Right renal cortex interstitium (tissue), 3 donors: ENCODE measurements at places on chromosomes 4 and X. TPM values are rescaled to one million over a fixed set of nuclear protein-coding genes. Genes with fewer than 3 reads are reported as not detected.

GRCh38 chr4:23921447-23921845 lies 31.6 kb upstream of the PPARGC1A start:
- no peak for DNase-seq

DNA sequence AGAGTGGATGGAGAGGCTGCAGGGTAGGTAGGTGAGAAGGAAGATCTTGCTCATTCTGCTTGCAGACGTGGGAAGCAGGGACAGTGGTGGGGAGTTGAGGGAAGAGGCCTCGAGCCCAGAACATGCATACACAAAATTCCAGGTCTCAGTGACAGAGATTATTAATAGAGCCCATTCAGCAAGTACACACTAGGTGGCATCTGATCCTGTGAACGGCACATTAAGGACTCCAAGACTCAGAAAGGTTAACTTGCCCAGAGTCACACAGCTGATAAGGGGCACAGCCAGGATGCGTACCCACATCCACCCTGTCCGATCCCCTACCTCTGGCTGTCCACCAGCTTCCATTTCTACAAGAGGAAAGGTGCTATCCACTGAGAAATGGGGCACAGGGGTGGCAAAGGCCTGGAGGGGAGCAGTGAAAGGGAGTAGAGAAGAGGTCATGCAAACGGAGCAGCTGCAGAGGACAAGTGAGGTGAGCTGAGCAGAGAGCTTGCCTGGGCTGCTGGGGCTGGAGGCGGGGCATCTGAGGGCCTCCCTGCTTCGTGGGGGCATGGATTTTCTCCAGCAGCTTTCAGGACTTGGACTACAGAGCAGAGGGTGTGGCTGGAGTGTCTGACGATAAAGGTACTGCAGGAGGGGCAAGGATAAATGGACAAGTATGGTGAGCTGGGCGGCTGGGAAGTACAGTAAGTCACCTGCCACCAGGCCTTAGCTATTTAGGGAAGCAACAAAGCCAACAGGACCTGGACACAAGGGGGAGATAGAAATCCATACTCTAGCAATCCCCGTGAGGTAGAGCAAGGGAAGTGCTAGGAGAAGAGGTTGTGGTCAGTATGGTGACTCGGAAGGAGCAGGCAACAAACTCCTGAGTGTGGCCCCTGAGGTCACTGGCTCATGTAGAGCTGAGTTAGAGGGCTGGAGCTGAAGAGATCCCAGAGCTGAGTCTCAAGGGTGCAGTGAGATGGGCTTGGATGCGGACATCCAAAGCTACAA lies 11.2 kb downstream of the IDS start:
- no peak for DNase-seq

GRCh38 chrX:19332983-19333382 lies 10.7 kb upstream of the PDHA1 start:
- DNase-seq = no peak

- no peak for DNase-seq
Observed at GRCh38 chrX:47643926-47644325, 6.4 kb downstream of the ELK1 start.

DNA sequence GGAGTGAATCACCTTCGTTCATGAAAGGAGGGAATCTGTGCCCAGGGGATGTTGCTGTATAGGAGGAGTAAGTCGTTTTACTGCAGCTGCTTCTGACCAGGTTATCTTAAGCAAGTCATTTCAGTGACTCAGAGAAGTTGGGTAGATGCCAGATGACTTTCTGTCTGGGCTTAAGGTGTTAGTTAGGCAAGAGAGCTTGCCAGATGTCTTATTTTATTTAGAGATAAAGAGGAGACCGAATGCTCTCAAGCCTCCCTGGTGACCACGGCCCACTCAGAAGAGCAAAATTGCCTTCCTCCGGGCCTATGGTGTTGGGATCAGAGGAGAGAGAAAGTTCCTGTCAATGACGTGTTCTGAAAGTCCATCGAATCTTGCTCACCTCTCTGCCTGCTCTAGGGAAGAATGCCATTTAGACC lies 16.3 kb upstream of the ZNF827 start:
- no peak for DNase-seq

DNA sequence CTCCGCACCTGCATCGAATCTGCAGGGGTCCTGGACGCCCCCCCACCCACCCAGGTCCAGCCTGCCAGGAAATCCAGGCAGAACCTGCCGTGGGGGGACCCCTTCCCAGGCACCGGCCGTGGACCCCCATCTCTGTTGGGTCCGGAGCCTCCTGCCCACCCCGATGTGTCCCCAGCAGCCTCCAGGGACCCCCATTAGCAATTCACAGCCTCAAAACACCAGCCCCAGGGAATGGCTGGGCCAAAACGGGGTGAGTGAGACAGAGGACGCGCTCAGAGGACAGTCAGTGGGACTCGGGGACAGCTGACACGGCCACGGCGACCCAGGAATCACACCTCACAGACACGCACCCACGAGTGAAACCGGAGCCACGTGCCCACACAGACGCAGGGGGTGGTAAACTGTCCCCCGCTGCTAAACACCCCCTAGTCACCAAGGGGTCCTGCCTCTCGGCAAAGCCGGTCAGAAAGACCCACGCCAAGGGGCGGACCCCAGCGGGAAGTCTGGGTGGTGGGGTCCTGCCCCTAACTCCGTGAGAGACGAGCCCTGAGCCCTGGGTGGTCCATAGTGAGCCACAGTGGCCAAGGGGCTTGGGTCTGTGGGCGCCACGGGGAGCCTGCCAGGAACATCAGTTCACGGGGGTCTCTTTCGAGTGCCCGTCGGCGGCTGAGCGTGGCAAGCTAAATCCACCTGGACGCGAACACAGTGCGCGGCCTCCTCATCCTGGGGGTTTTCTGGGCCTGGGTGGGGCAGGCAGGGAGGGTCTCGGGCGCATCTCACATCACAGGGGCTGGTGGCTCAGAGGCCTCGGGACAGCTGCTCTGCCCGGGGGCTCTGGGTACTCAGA lies 126.5 kb upstream of the NKX1-1 start:
- DNase-seq = no peak

DNA sequence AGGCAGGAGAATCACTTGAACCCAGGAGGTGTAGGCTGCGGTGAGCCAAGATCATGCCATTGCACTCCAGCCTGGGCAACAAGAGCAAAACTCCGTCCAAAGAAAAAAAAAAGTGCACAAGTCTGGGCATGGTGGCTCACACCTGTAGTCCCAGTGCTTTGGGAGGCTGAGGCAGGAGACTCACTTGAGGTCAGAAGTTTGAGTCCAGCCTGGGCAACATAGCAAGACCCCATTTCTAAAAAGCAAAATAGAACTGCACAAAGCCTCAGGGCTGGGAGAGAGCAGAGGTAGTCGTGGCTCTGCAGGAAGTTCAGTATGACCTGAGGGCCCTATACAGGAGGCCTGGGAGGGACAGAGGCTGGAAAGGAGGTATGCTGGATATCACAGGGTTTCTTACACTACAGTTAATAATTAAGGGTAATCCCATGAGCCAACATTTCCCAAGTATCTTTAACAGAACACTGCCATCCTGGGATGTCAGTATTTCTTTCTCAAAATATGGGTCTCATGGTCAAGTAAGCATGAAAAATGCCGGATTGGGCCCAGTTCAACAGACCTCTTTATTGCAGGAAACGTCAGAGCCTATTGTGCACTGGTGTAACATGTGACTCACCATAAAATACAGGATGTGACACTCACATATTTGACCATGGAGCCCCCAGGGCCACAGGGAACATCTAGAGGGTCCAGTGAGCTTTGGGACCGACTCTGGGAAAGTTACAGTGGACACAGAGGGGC lies 37.8 kb downstream of the ACSL1 start:
- no peak for DNase-seq

- no peak for DNase-seq
Observed at GRCh38 chrX:12237771-12238170, 99.5 kb downstream of the FRMPD4 start.

DNA sequence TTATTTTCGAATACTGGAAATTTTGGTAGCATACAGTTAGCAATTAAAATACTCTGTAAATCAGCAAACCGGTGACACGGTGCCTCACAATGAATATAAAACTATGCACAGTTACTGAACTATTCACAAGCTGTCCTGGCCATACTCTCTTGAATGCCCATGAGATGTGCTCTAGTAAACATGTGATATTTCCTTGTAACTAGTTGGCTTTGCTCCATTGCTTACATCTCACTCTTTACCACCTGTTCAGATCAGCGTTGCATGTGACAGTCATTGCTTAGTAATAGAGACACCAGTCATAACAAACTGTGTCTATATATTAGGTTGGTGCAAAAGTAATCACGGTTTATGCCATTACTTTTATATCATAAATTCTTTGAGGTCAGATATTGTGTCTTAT lies 897.9 kb upstream of the FTHL17 start:
- no peak for DNase-seq

DNA sequence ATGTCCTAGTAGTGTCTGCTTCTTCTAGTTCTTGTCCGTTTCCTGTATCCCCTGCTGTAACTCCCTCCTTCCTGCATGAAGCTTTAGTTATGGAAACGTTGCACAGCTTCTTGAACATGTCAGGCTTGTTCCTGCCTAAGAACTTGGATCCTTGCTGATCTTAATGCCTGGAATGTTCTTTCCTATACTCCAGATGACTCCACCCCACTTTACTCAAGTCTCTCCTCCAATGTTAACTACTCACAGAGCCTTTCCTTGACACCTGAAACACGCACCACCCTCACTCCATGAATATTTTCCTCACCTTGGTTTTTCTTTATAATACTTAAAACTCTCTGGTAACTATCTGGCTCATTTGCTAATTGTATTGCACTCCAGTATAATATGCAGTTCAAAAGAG lies 19.4 kb downstream of the MAGEC3 start:
- DNase-seq = no peak

GRCh38 chr4:10808591-10808990 lies 124.0 kb upstream of the CLNK start:
- DNase-seq = no peak

DNA sequence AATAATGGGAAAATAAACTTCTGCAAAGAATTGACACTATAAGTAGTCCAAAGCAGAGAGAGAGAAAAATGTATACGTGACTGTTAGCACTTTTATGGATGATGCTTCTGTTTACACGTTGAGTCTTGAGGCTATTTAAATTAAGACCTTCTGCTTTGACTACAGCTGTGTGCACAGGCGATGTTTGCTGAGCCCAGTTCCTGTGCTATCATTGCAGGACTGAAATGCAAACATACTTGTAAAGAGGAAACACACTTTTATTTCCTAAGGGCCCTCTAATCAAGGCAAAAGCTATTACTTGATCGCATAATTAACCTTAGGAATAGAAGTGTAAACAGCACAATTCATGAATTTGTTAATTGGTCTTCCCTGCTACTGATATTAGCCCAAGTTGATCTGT lies 226.9 kb downstream of the FBXW7 start:
- no peak for DNase-seq

DNA sequence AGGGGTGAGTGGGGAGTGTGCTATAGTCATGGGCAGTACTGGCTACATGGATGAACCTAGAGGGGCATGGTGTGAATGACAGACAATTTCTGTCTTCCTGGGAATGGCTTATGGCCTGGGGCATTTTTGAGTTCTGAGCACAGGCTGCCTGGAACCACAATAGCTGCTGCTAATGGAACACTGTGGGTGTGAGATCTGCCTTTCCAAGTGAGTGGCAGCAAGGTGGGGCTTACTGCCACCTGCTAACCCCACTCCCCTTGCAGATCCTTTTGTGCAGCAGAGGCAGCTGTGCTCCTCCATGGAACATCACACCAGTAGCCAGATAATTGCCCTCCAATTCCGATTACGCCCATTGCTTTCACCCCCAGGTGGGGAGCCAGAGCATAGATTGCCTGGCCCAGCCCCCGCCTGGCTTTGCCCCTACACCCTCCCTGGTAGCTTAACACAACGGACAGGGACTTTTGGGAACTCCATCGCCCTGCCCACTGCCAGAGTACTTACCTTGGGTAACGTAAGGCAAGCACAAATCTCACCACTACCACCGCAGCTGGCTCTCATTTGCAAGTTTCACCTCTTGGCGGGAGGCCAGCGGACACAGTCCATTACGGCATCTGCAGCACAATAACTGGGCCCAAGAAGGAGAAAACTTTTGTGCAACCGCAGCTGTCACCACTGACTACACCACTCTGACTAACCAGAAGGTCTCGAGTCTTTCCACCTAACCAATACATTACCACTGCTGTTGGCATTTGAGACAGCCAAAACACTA lies 421.2 kb upstream of the NWD2 start:
- DNase-seq = no peak

GRCh38 chr4:172050911-172051310 lies 237.7 kb downstream of the GALNTL6 start:
- no peak for DNase-seq

DNA sequence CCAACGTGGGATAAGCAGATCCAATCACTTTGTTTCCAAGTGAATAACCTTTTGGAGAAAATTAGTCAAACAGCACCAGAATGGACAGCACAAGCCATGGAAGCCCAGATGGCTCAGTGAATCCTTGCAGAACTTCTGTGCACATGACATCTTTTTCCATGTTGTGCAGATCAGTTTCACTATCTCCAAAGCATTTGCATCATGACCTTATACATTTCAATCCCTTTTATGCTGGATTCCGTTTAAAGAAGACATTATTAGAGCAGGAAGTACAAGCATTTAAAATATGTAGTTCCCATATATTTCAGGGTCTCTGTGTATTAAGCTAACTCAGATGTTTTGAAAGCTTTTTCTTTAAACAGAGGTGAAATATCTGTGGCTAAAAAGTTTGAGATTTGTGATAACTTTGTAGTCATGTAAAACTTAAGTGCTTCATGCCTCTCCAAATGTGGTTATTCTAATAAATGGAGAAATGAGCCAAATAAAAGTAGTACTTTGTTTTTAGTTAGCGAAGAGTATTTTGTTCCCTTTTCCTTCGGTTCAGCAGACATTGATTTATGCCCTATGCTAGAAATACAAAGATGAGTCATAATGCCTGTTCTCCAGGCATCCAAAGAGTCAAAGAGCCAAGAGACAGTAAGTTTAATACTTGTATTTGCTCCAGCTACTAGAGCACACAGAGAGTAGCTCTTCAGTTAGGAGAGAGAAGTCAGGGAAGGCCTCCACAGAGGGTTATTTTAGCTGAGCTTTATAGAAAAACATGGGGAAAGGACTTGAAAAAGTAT lies 39.0 kb downstream of the PLAC8 start:
- DNase-seq = no peak

GRCh38 chr4:17008834-17009345 lies 110.4 kb upstream of the LDB2 start:
- DNase-seq = no peak

- no peak for DNase-seq
Observed at GRCh38 chr4:2666722-2667247, 89.4 kb downstream of the TNIP2 start.

- no peak for DNase-seq
Observed at GRCh38 chrX:119410027-119410819, 11.1 kb downstream of the SLC25A43 start.

The CTSO gene
- polyA plus RNA-seq = 44.3 TPM

The GAGE12F gene
- not detected for polyA plus RNA-seq

The FAM184B gene
- polyA plus RNA-seq = 0.42 TPM

The GDI1 gene
- polyA plus RNA-seq = 107 TPM

The HTRA3 gene
- 9.9 TPM for polyA plus RNA-seq

The TKTL2 gene
- not detected for polyA plus RNA-seq

The NPY5R gene
- 5.2 TPM for polyA plus RNA-seq

The CWH43 gene
- polyA plus RNA-seq = 6.9 TPM

The ARHGAP36 gene
- 0.12 TPM for polyA plus RNA-seq

The MAMLD1 gene
- 5.2 TPM for polyA plus RNA-seq

The GPC3 gene
- polyA plus RNA-seq = 1,339 TPM

The GPR82 gene
- polyA plus RNA-seq = 0.19 TPM

The OTC gene
- polyA plus RNA-seq = not detected
